ENCODE measurements at places on chromosomes 4 and X. TPM values are rescaled to one million over a fixed set of nuclear protein-coding genes. Genes with fewer than 3 reads are reported as not detected.
A peak's percentile ranks its signal among the peaks of the same experiment; 100 is the strongest.

DNA sequence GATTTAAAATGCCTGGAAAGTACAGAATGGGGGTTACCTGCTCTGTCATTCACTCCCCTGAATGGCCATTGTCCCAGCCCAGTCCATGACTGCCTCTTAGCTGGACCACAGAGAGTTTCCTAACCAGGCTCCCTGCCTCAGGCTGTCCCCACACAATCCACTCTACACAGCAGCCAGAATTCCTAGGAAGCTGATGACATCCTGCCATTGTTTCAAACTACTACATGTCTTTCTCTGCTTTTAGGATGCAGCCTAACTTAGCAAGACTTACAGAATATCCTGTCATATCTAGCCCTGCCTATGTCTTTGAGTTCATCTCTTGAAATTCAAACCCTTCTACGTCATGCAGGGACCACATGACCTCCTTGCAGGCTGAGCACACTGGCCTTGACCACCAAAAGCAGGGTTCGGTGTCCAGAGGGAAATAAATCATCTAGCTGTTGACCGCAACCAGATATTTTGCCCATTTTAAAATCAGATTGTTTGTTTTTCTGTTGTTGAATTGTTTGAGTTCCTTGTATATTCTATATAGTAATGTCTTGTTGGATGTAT is 16.1 kb upstream of the CRMP1 start:
- no peak for DNase-seq

Gene PSAPL1
- total RNA-seq = not detected

DNA sequence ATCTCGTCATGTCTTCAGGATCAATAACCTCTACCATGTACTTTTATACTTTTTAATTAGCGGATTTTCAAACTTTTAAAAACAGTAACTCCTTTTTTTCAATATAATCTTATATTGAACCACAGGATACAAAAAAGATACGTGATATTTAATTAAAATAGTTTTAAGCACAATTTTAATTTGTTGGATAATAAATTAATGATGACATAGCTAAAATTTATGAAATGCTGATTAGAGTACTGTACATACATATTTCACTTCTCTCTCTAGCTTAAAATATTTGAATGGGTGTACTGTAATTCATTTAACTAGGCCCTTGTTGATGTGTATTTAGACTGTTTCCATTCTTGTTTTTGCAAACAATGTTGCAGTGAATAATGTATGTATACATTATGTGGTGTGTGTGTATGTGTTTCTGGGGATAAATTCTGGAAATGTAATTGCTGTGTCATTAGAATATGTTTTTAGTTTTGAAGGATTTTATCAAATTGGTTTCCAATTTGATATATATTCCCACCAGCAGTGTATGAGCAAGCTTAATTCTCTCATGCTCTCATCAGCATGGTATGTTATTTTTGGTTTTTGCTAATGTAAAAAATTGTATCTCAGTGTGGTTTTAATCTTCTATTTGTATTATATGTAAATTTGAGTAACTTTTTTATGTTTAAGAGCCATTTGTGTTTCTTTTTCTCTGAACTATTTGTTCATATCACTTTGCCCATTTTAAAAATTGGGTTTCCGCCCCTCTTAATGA is 66.4 kb downstream of the CDKL5 start:
- DNase-seq = no peak

Gene ATP10D
- total RNA-seq = 22.5 TPM

DNA sequence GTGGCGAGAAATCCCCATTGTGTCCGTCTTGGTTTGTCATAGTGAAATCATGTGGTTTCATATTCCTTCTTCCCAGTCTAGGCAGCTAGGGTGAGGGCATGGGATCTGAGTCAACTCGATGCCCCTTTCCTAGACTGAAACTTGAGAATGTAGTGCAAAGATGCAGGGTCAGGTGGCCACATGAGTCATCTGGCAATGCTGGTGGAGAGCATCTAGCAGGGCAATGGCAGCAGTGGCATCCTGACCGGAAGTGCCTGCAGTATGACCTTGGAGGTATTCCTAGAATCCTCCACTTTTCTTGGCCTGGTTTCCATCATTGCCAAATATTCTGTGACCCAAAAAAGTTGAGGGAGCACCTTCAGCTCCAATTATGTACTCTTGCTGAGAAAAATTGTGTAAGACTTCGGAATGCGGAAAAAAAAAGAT is 39.1 kb upstream of the TMEM184C start:
- peak; percentile 34 for DNase-seq

Gene CCDC149
- total RNA-seq = 462 TPM

DNA sequence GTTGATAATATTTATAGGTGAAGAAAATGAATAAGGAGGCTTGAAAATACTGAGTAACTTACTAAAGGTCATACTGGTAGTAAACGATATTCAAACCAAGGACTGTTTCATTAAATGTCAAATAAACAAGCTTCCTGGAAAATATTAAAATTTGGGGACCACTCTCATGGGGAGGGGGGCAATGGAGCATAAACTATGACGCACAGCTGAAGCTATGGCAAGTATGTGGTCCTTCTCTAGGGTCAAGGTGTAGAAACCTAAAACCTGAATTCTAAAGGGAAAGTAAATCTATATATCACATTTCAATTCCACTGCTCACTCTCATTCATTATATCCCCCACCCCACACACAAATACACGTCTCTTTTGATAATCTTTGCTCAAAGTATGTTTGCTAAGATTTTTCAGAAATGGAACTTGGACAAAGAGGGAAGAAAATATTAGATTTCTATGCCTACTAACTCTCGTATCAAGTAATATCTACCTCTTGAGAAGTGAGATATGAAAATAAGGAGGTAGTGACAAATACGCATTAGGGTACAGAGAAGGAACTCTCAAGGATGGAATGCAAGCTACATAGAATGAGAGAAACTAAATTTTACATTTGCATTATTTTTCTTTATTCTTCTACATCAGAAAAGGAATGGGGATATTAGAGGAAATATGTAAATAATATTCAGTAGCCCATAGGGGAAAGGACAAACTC is 84.6 kb downstream of the PDS5A start:
- DNase-seq = no peak

DNA sequence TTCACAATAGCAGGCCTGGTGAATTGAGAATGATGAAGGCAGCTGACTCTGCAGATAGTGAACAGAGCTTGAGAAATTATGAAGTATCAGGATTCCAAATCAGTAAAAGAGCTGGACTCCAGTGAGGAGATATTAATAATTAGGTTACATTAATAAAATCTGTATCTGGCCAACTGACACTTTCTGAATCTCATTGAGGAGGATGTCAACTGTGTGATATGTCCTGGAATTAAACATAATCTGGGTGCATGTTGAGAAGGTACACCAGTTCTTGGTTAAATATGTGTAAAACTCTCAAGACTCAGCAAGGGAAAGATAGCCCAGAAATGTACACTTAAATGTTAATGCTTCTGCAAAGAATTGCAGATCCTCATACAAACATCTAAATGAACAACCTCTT is 177.8 kb upstream of the SFRP2 start:
- no peak for DNase-seq

DNA sequence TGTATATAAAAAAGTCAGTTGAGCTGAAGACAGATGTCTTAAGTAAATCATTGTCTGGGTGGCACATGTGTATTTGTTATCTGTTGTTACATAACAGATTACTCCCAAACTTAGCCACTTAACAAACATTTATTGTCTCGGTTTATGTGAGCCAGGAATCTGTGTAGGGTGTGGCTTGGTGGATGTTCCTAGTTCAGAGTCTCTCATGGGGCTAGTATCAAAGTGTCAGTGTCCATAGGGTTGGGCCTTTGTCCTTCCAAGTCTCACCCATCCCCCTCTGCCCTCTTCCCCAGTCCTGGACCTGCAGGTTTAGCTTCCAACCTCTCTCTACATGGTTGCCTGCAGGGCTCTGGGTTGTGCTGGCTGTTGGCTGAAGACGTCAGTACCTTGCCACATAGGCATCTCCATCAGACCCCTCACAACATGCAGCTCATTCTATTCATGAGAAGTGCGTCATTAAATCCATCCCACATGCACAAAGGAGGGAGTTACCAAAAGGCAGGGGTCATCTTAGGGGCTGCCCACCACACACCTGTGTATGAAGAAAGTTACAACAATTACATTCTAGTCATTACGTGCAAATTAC is 127.5 kb downstream of the HS3ST1 start:
- no peak for DNase-seq
